ENCODE measurements at places on chromosomes 1 and 21.
A peak's percentile ranks its signal among the peaks of the same experiment; 100 is the strongest.

- DNase-seq = no peak
These were observed 86.8 kb downstream of the C21orf91 start for GRCh38 chr21:17732306-17732705.

GRCh38 chr1:192506741-192507155 lies 68.8 kb upstream of the RGS1 start:
- no peak for DNase-seq

DNA sequence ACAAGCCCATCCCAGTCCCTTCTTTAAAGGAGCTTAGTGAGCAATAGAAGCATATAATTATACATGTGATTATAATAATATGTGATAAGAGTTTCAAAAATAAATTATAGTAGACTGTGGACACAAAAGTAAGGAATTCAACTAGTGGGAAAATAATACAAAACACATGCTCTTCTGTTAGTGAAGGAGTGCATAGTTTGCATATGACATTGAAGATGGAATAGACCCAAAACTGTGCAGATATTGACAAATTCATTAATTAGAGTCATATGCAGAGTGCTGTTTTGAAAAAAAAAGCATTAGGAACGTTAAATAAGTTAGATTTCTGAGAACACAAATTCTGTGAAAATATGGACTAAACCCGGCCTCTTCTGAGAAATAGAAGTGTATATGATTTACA lies 278.8 kb downstream of the ASTN1 start:
- DNase-seq = no peak

- no peak for DNase-seq
These were observed 69.9 kb upstream of the MARK1 start for GRCh38 chr1:220457957-220458609.

DNA sequence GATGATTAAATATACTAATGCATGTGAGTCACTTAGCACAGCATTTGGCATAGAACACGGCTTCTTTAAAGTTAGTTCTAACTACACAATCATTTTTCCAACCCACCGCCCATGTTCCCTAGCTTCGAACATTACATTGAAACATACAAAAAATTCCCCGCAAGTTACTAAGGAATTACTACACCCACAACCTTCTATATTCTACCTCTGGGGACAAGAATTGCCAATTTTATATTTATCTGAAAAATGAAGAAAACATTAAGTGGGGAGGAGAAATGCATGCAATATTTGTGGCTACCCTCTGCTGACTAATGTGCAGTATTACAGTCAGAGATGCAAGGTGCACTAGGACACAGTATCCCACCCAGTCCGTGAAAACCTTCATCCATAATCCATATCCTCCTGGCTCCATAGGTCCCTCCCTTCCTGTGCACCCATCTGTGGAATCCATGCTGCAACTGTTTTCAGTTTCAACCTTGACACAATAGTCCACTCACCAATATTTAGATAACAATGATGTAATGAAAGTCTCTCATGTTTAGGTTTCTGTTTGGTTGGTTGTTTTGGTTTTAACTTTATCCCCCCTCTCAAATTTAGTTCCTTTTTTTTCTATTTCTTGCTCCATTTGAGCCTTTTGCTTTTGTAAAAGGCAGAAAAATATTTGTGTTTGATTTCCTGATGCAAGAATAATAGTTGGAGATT lies 31.6 kb downstream of the RGS5 start:
- no peak for DNase-seq

DNA sequence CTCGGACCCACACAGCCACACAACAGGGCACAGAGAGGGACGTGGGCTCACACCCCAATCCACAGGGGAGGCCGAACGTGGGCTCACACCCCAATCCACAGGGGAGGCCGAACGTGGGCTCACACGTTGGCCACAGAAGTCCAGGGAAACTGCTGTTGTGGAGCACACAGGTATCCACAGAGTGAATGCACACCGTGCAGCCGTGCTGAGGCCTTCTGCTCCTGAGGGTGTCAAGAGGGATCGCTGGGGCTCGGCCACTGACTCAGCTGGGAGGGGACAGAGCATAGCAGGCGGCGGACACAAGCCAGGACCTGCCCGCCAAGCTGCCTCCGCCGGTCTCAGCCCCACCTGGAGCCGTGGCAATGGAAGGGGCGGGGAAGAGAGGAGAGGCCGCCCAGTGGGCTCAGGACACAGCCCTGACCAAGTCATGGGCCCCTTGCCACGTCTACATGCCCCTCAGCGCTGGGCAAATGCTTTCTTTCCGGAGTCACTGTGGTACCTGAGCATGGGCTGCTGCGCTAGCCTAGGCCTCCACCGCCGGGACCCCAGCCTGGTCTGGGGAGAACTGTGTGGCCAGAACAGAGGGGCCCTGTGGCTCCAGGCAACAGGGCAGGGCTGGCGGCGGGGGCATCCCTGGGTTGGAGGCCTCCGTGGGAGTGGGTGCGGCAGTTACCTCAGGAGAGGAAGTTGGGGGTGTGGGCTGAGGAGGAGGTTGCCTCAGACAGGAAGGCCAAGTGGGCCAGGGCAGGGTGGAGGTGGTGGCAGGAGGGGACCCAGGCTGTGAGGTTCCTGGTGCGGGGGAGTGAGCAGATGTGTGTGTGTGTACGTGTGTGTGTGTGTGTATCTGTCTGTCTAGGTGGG lies 1.2 kb downstream of the SYTL1 start:
- no peak for DNase-seq

GRCh38 chr1:197776351-197777105 lies 1.2 kb upstream of the DENND1B start:
- DNase-seq = no peak

GRCh38 chr1:207808322-207808705 lies 56.5 kb downstream of the CD46 start:
- DNase-seq = no peak

- DNase-seq = no peak
These were observed 50.7 kb downstream of the PGM1 start for GRCh38 chr1:63643926-63644325.

GRCh38 chr1:166511761-166512160 lies 327.5 kb upstream of the POGK start:
- no peak for DNase-seq

DNA sequence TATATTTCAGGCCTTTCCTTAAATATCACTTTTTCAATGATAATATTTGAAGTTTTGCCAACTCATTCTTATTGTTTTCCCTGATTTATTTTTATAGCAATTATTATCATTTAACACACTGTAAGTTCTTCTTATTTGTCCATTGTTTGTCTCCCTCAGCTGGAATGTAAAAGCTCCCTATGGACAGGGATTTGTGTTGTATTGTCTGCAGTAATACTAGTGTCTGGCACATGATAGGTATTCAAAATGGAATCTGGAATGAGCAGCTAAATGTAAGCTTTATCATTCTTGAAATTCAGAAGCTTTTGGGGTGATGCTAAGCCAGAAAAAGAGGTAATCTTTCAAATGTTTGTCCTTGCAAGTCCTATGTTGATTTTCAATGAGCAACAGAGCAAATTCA lies 112.1 kb downstream of the NEGR1 start:
- DNase-seq = no peak

GRCh38 chr1:189764391-189765320 lies 713.0 kb downstream of the BRINP3 start:
- DNase-seq = no peak

DNA sequence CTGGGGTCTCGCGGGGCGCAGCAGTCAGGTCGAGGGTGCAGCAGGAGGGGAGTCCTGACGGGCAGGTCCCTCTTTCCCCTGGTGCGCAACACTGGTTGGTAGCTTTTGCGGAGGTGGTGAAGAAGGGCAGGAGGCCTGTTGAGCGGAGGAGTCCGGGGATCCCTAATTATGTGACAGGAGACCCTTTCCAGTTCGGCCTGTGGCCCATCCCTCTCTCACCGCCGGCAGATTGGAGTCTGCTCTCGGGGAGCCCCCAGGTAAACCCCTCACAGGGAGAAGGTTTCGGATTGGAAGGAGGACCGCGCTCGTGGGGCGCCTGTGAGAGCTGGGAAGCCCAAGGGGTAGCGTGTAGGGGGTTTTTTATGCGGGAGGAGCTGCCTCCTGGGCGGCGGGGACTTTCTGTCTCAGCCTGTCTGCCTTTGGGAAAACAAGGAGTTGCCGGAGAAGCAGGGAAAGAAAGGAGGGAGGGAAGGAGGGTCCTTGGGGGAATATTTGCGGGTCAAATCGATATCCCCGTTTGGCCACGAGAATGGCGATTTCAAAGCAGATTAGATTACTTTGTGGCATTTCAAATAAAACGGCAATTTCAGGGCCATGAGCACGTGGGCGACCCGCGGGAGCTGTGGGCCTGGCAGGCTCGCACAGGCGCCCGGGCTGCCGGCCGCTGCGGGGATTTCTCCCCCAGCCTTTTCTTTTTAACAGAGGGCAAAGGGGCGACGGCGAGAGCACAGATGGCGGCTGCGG lies 9.5 kb downstream of the SIM2 start:
- DNase-seq = no peak

GRCh38 chr1:41608211-41608610 lies 123.7 kb upstream of the EDN2 start:
- no peak for DNase-seq

DNA sequence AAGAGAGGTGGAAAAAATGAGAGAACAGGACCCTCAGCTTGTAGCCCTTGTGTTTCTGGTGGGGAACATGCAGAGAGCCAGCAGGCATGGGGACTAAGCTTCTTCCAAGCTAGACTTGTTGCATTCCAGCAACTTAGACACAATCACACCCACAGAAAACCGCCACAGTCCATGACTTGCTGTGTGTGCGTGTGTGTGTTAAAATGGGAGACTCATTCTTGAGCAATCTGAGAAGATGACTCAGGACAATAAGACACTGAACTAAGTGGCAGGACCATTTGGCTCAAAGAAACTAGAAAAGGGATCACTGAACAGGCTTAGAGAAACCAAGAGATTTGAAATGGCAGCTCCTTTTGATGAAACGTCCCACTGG lies 78.0 kb downstream of the HLX start:
- DNase-seq = no peak

- DNase-seq = no peak
These were observed 62.5 kb upstream of the CNN3 start for GRCh38 chr1:94989398-94989797.

GRCh38 chr21:45078877-45079281 lies 4.5 kb downstream of the ADARB1 start:
- no peak for DNase-seq

- DNase-seq = no peak
These were observed 980 bp upstream of the CLDN19 start for GRCh38 chr1:42740851-42741580.

DNA sequence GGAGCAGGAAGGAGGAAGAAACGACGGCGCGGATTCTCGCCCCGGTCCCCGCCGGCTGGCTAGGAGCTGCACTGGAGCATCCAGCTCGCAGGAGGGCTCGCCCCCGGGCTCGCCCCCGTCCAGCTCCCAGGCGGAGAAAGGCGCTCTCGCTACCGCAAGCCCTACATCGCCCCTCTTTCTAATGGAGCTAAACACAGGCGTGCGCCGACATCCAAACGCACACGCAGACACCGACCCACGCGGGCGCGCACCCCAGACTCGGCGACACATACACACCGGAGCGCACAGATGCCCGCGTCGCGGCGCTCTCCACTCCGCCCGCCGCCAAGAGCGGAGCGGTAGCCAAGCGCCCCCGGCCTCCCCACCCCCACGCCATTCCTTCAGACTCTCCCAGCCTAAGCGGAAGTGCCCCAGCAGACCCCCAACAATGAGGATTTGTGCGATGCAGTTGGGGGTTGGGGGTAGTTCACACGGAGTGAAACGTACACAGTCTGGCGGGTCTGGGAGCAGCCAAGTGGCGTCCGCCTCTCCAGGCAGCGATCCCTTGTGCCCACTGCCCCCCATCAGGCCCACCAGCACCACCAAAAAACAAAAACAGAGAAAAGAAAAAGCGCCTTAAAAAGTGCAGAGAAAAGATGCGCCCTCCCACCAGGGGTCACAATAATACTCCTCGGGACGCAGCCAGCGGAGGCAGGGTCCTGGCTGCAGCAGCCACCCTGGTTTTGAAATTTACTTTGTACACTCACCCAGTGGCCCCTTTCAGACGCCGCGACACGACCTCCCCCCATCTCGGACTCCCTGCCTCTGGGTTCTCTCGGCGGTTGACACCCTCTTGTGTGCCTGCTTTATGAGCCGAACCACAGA lies 1.4 kb downstream of the DAB1 start:
- DNase-seq = peak; percentile 38

GRCh38 chr1:167499106-167499505 lies 19.2 kb downstream of the CD247 start:
- no peak for DNase-seq

DNA sequence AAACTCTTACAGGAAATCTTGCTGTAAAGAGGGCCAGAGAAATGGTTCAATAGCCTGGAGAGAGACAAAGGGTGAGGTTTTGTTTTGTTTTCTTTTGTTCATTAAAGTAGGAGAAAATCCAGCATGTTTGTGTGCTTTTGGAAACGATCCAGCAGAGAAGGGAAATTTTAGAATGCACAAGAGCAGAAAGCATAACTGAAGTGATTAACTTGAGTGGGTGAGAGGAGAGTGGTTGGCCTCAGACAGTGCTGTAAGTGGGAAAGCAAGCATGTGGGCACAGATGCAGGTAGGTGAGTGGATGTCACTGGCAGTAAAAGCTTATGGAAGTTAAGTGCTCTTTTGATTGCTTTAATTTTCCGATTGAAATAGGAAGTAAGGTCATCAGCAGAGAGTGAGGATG lies 50.2 kb downstream of the EEIG2 start:
- DNase-seq = no peak

DNA sequence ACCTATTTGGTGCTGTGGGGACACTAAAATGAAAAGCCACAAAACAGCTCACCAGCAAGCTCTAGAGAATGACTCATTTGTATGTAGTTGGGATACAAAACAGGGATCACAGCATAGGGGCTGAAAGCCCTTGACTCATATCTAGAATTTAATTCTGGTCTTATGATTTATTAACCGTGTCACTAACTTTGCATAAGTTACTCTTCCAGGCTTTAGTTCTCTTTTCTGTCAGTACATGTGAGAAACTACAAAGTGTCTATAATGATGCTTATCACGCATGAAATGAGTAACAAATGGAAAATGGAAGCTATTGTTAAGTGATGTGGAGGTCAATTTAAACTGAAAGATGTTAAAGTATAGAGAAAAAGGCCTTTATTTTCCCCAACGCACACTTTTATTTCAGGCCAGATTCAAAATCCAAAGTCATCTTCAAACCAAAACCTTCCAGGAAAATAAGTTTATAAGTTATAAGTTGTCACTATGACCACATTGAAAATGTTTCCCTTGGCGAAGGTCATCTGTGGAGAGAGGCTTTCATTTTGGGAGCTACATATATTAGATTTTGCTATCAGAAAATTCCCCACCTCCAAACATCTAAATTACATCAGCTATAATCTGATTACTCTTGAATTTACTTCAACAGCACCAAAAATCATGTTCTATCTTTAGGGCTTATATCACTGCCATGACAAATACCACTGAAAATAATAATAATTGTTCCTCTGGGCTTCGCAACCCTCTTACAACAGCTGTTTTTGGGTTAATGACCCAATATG lies 430.5 kb downstream of the MRPL39 start:
- no peak for DNase-seq

Measured in dorsolateral prefrontal cortex (tissue), 122 donors.